NCI-H460 (cell line): ENCODE measurements at places on chromosomes 2 and 18. TPM values are rescaled to one million over a fixed set of nuclear protein-coding genes. Genes with fewer than 3 reads are reported as not detected.

DNA sequence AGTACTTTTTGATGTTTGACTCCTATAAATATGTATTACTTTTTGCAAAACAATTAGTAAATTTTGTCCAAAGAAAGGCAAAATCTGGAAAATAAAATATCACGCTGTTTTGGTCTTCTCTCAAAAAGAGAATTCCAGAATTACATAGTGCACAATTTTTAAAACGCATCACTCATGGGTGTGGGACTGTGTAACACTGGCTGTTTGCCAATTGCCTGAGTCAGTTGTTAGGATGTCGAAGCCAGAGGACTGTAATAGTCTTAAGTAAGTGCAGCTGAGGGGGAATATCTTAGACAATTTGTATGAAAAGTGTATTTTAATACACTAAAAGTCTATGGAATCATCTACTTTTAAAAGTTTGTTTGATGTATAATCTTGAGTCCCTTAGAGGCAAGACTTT, 24.1 kb upstream of the EPHA4 start:
- peak; percentile 48 for DNase-seq

DNA sequence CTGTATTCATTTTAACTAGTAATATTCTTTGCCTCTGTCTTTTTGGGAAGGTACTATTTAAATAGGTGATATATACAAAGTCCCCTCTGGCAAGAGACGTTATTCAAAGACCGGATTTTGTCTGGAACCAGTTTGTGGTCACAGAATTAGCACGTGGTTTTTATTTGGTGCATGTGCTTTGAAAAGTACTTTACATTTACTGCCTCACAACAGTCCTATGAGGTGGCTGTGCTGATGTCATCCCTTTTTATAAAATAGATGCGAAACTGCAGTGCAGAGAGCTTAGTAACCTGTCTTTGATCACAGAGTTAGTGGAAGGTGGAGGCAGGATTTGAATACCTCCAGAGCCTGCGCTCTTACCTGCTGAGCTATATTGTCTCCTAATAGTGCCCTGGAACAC, 4.0 kb downstream of the LPIN1 start:
- no peak for DNase-seq

DNA sequence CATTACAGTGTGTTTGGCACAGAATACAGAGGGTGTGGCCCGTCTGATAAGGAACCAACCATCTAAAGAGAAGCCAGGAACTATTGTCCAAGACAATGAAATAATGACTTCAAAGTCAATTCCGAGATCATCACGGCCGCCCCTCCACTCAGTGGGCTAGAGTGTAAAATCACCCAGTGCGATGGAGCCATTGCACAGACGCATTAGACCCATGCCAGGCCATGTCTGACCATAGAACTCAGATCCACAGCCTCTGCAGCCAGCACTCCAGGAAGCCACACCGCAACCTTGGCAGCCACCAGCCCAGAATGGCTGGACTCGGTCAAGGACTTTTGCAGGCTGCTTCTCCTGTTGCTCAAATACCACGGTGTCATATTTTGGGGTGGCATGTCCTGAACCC, 835.7 kb downstream of the DCDC2C start:
- DNase-seq: no peak

DNA sequence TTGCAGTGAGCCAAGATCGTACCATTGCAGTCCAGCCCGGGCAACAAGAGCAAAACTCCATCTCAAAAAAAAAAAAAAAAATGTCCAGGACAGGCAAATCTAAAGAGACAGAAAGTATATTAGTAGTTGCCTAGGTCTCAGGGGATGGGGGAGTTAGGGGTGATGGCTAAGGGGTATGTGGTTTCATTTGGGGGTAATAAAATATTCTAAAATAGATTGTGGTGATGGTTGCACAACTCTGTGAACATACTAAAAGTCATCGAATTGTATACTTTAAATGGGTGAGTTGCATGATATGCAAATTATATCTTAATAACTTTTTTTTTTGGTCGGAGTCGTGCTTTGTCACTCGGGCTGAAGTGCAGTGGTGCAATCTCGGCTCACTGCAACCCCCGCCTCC, 34.2 kb upstream of the ACTR2 start:
- DNase-seq: no peak

DNA sequence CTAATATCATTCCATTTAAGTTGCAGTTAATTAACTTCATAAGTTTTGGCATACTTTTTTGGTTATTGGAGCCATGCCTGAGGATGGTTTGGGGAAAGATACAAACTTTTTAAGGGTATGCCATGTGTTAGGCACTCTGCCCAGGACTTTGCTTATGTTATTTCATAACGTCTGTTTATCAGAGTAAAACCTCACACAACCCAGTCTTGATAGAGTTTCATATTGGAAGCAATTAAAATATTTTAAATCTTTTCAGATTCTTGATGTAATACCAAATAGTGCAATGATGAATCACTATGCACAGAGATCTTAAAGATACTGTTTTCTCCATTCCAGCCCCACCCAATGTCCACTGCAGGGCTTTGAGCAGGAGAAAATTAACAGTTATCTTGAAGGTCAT, 529.1 kb upstream of the HNMT start:
- DNase-seq: no peak

- no peak for DNase-seq
Measured at GRCh38 chr2:141515931-141516330, 614.9 kb downstream of the LRP1B start.

DNA sequence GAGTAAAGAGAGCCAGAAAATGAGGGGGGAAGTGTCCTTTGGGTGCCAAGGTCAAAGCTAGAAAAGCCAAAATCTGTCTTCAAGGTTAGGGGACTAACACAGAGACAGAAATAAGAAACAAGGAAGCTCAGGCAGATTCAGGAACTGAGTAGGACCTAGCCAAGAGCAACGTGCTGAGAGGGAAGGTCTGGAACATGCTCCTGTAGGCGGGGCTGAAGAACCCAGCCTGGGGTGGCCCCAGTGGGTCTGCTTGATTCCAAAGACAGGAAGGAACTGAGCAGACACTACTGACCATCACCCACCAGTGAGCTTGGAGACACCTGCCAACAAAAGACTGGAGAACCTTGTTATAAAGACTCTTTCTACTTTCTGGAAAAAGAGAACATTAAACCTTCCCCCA, 105.1 kb downstream of the SP3 start:
- DNase-seq: no peak

- no peak for DNase-seq
Measured at GRCh38 chr2:5569256-5569655, 122.9 kb upstream of the SOX11 start.

GRCh38 chr18:48228301-48228715, 180.9 kb downstream of the ZBTB7C start:
- DNase-seq: no peak

DNA sequence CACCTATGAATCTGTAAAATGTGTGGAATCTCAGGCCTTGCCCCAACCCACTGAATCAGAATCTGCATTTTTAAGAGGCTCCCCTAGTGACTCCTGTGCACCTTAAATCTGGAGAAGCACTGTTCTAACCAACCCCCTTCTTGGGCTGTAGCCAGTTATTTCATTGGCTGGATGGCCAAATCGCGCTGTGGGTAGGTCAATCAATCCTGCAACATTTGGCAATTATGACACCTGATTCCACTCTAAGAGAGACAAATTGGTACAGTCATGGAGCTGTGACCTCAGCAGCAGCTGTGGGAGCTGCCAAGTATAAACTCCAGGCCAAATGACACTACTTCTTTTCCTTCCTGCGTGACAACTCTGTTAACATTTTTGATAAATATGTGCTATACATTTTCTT, 208.7 kb downstream of the CLIP4 start:
- no peak for DNase-seq

- DNase-seq: no peak
Measured at GRCh38 chr2:20588918-20589871, 61.7 kb downstream of the HS1BP3 start.

GRCh38 chr2:230319211-230319862, 7.7 kb upstream of the SP140L start:
- DNase-seq: no peak

GRCh38 chr2:45741161-45741850, 89.8 kb downstream of the PRKCE start:
- DNase-seq: no peak

DNA sequence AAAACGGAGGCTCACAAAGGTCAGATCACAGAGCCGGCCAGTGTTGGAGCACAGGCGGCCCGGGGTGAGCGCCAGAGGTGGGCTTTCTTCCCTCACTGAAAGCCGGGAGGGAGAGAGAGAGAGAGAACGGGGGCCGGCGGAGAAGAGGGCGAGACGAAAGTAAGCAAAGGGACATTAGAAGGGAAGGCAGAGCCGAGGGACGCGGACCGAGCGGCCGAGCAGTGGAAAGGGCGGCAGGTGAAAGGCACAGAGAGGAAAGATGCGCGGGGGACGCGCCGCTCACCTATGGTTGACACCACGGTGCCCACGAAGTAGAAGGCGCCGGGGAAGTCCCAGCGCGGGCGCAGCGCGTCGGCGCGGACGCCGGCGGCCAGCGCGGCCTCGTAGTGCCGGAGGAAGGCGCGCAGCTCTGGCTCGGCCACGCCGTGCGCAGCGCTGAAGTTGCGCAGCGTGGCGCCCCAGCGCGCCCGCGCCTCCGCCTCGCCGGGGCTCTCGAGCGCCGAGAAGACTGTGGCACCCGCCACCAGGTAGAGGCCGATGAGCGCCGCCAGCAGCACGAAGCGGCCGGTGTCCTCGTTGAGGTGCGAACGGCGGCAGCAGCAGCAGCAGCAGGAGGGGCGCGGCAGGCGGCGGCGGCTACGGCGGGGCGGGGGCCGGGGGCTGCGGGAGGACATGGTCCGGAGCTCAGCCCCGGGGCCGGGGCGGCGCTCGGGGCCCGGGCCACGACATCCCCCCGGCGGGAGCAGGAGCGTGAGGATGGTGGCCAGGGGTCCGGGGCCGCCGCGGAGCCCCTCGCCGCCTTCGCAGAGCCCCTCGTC, 166.9 kb downstream of the MSH2 start:
- no peak for DNase-seq

- no peak for DNase-seq
Measured at GRCh38 chr18:26367425-26367824, 141.2 kb downstream of the TAF4B start.

DNA sequence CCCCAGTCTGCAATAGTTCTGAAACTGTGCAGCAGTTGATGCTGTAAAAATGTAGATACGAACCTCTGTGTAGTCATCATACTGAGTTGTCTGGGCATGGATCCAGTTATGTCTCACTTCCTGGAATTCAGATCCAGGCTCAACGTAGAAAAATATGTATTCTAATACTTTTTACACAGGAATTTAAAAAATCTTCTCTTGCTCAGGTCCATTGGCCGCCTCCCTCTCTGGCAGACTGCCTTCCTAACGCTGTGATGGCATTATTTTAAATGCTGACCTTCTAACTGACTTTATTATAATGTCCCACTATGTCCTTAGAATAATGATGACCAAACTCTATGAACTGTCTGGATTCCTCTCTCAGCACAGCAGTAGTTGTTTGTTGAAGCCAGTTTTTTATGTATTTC, 119.6 kb downstream of the FEZ2 start:
- no peak for DNase-seq

DNA sequence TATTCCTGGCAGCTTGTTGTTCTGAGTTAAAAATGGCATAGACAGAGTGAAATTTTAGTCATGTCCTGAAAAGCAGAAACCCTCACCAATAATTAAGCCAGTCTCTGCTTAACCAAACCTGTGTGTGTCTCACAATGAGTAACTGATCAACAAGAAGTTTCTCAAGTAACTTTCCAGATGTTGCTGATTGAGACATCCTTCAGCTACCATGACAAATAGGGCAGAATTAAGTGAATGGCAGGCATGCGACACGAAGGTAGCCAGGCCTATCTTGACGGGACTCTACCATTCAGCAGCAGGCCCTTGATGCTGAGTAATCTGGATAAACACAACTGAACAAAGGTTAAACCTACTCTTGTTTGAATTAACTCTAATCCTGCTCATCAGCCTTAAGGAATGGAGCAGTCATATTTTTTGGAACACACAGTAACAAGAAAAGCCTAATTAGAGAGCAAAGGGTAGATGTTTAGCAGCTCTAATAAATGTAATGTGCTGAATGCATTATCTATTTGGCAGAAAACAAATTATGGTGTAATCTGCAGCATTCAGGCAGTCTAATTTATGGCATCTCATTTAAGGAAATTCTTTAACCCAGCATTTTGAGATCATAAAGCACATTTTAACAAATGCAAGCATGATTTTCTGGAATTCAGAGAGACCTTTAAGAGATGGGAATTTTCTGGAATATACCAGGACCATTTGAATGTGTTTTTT, 159.5 kb upstream of the EPHA4 start:
- DNase-seq: no peak

DNA sequence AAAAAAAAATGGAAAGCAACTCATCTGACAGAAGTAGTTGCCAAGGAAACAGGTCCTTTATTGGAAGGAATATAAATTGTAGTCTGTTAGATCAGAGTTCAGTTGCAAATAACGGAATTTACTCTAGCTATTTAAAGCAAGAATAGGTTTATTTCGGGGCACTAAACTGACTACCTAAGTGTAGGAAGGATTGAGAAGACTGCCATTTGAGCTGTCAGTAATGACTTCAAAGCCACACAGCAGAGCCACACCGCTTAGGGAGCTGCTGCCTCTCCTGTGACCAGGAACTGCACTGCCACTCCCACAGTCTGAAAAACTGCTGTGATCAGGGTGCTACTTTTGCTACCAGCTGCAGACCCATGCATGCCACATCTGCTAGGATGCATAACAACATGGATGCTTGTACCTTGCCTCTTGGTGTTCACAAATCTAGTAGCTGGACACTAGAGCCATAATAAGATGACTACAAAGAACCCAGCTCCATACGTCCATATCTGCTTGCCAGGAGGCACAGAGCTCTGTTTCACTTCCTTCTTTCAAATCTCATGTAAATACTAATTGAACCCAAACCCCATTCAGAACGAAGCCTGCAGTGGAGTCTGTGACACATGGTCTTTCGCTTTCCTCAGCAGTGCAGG, 2.2 kb downstream of the DSG2 start:
- no peak for DNase-seq

The NCKAP5 gene
- total RNA-seq: 10.0 and 10.5 TPM in 2 replicates

The KCNG2 gene
- 5.2 and 6.0 TPM in 2 replicates for total RNA-seq

The GAREM2 gene
- total RNA-seq: 5.5 and 5.7 TPM in 2 replicates

The NYAP2 gene
- not detected in 2 replicates for total RNA-seq

The CD226 gene
- total RNA-seq: 41.8 and 45.5 TPM in 2 replicates

The USP37 gene
- total RNA-seq: 11.2 and 14.6 TPM in 2 replicates

The CCDC74B gene
- total RNA-seq: 5.5 and 6.6 TPM in 2 replicates

The TMEM37 gene
- 1.4 and 2.5 TPM in 2 replicates for total RNA-seq

The COPS9 gene
- 134 and 144 TPM in 2 replicates for total RNA-seq

The WDR35 gene
- total RNA-seq: 20.9 and 27.9 TPM in 2 replicates

The RAPGEF4 gene
- 10.8 and 11.8 TPM in 2 replicates for total RNA-seq
